RPMI7951 (cell line): ENCODE measurements at places on chromosomes 2 and 18. TPM values are rescaled to one million over a fixed set of nuclear protein-coding genes. Genes with fewer than 3 reads are reported as not detected.

ALPP gene
- not detected in 2 replicates for total RNA-seq

SLC5A7 gene
- total RNA-seq = not detected in 2 replicates

ACTG2 gene
- total RNA-seq = 2.0 and 2.9 TPM in 2 replicates

GRCh38 chr2:65579506-65580235 is 147.3 kb upstream of the SPRED2 start:
- DNase-seq = no peak

GRCh38 chr2:3557639-3558204 is 411 bp downstream of the RNASEH1 start:
- DNase-seq = no peak

DNA sequence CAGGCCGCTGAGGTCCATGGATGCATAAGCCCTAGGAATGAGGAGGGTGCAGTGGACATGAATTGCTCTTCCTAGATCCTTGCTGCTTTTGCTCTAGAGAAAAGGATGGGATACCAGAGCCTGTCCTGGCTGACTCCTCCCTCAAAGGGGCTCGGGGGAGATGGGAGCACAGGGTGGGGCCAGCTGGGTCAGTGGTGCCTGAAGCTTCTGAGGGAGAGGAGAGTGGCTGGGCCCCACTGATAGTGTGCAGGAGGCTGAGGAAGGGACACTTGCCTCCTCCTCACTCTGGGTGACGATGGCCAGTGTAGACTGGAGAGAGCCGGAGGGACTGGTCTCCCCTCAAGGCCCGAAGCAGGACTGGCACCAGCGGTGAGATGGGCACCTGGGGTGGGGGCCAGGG is at the start of gene NT5DC4:
Gene NT5DC4 (plus strand): TSS at position 236 of the 400 bp plus-strand sequence. CDS start 60 bp downstream, at position 296.
- DNase-seq = no peak
